ENCODE measurements at places on chromosomes 7 and 10.

DNA sequence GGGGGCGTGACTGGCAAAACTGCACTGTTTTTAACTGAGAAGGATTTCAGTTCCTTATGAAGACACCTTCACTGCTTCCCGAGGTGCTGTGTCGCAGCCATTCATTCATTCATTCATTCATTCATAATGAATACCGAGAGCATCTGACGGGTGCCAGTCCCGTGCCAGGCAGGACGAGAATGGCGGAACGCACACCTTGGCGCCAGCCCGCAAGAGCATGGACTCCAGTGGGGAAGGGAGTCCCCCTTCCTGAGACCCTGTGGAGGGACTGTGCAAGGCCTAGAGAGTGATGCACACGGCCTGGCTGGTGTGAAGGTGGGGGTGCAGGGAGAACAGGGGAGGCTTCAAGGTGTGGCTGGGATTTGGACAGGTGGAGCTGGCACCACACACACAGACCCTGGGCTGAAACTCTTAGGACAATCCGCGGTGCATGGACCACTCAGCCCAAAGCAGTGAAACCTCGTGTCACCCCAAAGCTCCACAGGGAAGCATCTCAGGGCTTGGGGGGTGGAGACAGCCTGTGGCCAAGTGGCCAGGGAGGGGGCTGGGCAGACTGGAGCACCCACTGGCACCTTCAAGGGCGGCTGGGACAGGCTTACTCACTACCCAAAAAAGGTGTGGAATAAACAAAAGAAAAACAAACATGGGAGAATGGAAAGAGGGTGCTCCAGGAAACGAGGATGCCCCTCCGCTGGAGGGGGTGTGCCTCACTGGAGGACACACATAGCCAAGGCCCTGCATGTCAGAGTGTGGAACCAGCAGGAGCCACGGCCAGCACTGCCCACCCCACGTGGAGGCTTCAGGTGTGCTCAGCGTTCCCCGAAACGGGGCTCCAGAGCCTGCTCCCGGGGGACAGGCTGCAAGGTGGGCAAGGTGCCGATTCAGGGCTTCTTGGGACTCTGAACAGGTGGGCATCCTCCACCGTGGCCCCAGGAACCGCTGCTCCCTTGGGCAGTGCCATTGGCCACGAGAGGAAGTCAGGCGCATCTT is 37.7 kb downstream of the EBF3 start:
- DNase-seq, result no peak

DNA sequence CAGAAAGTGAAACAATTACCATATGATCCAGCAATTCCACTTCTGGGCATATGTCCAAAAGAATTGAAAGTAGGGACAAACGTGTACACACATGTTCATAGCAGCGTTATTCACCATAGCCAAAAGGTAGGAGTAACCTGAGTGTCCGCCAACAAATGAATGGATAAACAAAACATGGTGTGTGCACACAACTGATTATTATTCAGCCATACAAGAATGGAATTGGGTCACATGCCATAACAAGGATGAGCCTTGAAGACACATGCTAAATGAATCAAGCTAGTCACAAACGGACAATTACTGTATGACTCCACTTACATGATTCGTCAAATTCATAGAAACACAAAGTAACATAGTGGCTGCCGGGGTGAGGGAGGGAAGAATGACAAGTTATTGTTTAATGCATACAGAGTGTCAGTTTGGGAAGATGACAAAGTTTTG is 4.1 kb upstream of the OIT3 start:
- DNase-seq, result no peak

GRCh38 chr7:143316492-143316891 is 581 bp downstream of the CLCN1 start:
- no peak for DNase-seq

GRCh38 chr10:13039761-13040160 is 38.2 kb upstream of the CCDC3 start:
- DNase-seq, result no peak

- no peak for DNase-seq
Measured at GRCh38 chr10:67808704-67809103, 29.3 kb downstream of the DNAJC12 start.

DNA sequence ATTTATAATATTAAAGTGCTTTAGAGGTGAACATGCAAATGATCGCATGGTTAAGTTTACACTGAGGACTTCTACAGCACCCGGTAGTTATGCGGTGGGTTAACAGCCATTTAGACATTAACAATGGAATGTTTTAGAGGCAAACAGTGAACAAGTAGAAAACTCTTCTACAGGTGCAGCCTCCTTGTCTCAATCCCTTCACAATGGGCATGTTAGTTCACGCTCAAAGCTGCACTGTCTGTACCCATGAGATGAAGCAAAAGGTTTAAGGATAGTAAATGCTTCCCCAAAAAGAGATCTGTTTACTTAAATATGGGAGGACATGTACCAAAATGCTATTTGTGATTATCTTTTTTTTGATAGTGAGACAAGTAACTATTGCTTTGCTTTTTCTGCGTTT is 25.1 kb downstream of the PUS7 start:
- no peak for DNase-seq

GRCh38 chr10:104345941-104346340 is 7.7 kb upstream of the ITPRIP start:
- DNase-seq, result no peak

GRCh38 chr10:124963866-124964720 is 22.2 kb downstream of the ZRANB1 start:
- DNase-seq, result no peak

DNA sequence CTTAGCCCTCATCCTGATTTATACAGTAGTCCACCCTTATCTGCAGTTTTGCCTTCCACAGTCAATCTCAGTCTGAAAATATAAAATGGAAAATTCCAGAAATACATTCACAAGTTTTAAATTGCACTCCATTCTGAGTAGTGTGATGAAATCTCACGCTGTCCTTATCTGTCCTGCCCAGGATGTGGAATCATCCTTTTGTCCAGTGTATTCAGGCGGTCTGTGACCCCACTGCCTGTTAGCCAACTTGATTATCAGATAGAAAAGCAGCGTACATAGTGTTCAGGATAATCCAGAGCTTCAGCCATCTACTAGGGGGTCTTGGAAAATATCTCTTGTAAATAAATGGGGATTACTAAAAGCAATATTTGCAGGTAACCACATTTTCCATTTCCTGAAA is 146.3 kb downstream of the MALRD1 start:
- no peak for DNase-seq

GRCh38 chr10:88652616-88653015 is 11.6 kb upstream of the LIPF start:
- DNase-seq, result no peak

GRCh38 chr7:94442639-94443038 is 47.9 kb downstream of the COL1A2 start:
- no peak for DNase-seq

- DNase-seq, result no peak
Measured at GRCh38 chr7:149604521-149604920, 106.9 kb upstream of the ZNF746 start.

- DNase-seq, result no peak
Measured at GRCh38 chr7:141956084-141956483, 9.3 kb upstream of the CLEC5A start.

DNA sequence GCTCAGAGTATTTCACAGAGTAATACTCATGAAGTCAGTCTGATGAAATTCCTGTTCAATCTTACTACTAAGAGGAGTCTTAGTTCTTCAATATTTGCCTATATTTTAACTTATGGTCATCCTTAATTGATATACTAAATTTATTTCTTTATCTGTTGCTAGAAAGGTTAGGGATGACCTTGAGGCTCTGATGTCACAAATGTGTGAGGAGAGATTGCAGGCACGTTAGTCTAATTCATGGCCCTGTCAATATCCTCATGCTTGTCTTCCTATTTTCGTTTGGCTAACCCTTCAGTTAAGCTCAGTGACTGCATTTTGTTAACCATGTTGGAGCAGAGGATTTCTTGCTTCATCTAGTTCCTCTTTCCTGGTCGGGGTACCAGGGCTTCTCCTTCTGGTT is 704.7 kb upstream of the COBL start:
- DNase-seq, result no peak

GRCh38 chr7:143507094-143507518 is 29.4 kb downstream of the TAS2R41 start:
- DNase-seq, result no peak

DNA sequence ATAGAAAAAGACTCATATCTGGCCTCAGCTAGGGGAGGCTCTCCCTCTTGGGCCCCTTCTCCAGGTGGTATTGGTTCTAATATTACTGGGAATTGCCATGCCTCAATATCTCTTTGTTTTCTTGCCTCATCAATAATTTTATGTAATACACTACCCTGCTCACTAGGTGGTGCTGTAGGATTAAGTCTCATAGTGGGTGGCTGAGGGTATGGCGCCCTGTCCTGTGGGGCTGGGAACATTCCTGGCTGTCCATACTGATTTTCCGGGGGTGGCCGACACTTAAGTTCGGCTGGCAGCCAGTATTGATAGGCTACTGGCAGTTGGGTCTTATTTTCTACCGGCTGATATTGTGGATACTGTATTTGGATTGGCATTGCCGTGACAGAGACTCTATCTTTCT is 9.0 kb upstream of the TAS2R3 start:
- no peak for DNase-seq

GRCh38 chr7:1638215-1638661 is 31.8 kb upstream of the ELFN1 start:
- DNase-seq, result no peak

DNA sequence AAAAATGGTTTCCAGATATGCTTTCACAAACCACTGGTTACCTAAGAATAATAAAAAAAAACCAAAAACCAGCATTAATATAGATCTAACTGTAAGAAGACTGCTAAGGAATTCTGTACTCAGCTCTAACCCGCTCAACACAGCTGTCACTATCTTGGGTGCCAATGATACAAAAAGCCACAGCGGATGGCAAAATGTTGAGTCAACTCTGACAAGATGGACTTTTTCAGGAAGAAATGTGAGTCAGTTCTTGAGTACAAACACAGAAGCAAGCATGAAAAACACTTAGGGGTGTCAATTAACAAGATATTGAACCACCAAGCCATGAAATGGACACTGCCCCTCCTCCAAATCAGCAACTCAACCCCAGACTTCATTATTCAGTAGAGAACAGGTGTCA is 55.0 kb downstream of the CTTNBP2 start:
- no peak for DNase-seq

DNA sequence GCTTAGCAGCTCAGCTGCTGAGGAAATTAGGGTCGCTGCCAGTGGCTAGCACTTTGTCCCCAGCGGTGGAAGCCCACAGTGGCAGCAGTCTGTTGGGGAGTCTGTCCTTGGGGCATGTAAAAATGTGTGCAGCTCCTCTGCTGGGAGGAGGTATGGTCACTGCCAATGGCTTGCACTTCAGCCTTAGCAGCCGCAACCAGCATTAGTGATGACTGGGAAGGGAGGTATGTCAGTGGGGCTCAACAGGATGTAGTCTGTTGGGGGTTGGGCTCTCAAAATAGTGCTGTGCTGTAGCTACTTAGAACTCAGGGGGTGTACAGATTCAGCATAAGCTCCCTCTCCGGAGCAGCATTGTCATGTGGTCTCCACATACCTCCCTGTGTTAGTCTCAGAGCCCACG is 189.9 kb downstream of the ZEB1 start:
- DNase-seq, result no peak

DNA sequence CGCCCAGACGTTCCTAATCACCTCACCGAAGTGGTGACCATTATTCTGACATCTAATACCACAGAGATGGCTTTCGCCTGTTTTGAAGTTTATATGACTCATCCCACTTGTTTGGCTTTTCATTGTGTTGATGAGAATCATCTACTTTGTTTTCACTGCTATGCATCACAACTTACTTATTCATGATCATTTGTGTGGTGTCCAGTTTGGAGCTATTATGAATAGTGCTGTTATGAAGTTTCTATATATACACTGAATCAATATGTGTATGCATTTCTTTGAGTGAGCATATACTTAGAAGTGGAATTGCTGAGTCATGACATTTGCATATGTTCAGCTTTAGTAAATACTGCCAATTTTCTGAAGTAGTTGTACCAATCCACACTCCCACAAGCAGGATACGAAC is 38.6 kb upstream of the TNKS2 start:
- DNase-seq, result no peak

GRCh38 chr10:131891929-131892805 is 8.6 kb upstream of the PPP2R2D start:
- no peak for DNase-seq

GRCh38 chr7:75906991-75907667 is 7.8 kb upstream of the POR start:
- DNase-seq, result no peak

DNA sequence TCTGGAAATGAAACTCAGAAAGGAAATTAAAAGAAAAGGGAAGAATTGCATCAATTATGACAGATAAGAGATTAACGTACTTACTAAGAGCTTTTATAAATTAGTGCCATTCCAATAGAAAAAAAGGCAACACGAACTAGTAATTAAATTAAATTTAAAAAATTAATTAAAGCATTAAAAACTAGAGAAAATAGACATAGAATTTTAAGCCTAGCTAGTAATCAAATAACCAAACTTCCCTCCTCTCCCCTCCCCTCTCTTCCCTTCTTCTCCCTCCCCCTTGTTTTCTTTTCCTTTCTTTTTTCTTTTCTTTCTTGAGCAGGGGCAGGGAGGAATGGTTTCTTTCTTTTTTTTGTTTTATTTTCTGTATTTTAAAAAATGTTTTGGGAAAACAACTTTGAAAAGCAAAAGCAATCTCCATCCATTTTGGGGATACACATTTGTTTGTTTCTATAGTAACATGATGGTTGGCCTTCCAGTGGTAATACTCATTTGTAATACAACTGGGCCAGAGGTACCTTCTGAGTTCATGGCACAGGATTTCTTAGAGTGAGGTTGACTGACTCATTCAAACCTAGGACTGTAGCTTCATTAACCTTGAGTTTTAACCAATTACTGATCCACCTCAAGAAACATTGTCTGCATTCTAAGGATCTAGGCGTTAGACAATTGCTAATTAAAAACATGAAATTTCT is 132.6 kb downstream of the ST7 start:
- DNase-seq, result no peak

GRCh38 chr10:106741006-106741530 is 423.4 kb downstream of the SORCS1 start:
- no peak for DNase-seq

DNA sequence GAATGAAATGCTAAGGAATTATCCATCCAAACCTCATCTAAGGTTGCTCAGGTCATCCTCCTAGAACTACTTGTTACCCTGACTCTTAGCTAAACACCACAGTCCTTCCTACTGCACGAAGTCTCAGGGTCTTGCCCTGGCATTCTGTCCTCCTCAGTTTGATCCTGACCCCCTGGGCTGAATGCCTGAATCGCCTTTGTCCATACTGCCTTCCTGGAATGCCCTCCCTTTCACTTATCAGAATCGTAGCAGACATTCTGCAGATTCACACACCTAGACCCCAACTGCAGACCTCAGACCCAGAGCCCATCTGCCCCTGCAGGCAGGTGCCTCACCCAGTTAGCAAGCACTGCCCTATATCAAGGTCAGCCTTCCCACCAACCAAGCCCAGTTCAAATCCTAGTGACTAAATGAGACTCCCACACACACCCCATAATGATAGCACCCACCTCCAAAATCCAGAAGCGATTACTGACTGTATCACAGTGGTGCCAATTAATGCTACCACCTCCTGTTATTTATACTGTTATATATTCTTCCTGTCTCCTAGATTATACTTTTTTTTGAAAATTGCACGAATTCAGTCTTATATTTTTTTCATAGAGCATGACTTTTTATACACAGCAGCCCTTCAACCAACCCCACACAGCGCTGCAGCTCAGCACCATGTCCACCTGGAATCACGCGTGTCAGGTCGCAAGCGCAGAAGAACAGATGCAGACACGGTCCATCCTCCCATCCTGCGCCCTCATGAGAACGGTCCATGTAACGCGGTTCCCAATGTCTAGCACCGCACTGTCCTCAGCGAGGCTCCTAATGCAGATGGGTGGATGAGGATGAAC is 3.7 kb downstream of the PARD3 start:
- DNase-seq, result no peak

GRCh38 chr10:29023678-29024077 is 265.2 kb upstream of the LYZL1 start:
- DNase-seq, result no peak
